Epithelial cell of proximal tubule (primary cell): ENCODE measurements at places on chromosomes 5 and 9.
A peak's percentile ranks its signal among the peaks of the same experiment; 100 is the strongest.

- no peak for DNase-seq
Observed at GRCh38 chr5:61162832-61163567, 732 bp upstream of the SMIM15 start.

DNA sequence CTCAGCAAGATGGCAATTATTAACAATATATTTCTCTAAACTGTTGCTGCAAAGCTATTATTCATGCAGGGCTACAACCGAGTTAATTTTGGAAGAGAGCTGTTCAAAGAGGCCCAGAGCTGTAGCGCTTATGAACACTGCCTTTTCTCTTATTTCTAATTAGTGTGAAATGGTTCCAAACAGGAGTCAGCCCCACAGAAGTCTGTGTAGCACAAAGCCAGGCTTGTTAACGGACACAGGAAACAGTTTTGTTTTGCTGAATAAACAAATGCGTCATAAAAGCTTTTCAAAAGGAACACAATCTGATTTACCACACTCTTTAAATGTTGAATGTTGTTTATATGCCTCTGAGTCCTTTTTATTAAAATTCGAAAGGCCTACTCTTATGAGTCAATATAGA, 396.5 kb downstream of the ANXA1 start:
- DNase-seq: no peak

GRCh38 chr5:135989686-135990085, 34.9 kb upstream of the LECT2 start:
- DNase-seq: no peak

DNA sequence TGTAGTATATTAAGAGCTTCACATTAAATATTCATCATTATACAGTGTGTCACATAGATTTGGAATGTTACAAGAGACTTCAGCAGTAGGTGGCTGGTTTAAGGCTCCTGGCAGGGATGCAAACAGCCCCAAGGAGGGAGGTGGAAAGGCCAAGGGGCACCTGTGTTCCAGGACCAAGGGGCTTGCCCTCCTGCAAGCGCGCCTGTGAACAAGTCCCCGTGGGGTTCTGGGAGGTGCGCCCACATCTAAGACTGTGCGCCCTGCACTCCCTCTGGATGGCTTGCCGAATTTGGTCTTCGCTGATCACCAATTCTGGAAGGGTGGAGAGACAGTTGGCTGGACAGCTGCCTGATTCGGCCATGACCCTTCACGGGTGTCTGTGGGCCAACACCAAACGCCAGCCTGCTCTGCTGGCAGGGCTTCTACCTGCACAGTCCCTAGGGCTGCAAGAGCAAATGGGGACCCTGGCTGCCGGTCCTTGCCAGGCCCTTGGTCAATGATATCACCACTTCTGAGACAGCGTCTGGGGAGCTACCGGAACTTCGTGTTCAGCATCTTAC, 12.1 kb upstream of the SLC25A51 start:
- DNase-seq: no peak

GRCh38 chr5:55618318-55618717, 83.6 kb upstream of the PLPP1 start:
- DNase-seq: no peak

DNA sequence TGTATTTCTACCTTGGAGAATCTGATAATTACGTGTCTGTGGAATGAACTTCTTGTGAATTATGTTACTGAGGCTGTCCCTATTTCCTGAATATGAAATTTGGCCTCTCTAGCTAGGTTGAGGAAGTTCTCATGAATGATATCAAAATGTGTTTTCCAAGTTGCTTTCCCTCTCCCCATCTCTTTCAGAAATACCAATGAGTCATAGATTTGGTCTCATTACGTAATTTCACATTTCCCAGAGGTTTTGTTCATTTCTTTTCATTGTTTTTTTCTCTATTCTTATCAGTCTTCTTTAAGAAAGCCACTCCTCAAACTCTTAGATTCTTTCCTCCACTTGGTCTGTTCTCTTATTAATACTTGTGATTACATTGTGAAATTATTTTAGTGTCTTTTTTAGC, 923.8 kb upstream of the CDH9 start:
- DNase-seq: no peak

DNA sequence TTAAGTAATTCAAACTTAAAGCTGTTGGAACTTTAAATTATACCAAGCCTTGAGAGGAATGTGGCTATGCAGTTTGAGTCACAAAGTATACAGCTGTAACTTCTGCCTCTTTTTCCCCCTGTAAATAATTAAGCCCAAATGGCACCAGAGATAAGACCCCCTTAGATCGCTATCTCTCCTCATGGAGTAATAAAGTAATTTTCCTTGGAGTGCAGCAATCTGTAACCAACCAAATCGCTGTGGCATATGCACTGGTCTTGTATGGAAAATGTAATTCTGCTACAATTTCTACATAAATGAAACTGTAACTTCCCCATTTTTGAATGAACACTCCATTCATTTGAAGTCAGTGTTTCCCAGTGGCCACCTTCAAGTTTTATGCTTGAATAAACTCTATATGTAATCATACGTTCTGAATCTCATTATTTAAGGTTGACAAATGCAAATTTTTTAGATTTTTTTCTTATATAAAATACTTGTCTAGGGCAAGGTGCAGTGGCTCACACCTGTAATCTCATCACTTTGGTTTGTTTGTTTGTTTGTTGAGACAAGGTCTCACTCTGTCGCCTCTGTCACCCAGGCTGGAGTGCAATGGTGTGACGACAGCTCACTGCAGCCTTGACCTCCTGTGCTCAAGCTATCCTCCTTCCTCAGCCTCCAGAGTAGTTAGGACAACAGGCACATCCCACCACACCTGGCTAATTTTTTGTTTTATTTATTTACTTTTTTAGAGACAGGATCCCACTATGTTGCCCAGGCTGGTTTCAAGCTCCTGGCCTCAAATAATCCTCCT, 12.3 kb downstream of the SUSD1 start:
- no peak for DNase-seq

GRCh38 chr5:143146161-143146560, 257.3 kb downstream of the NR3C1 start:
- DNase-seq: no peak

DNA sequence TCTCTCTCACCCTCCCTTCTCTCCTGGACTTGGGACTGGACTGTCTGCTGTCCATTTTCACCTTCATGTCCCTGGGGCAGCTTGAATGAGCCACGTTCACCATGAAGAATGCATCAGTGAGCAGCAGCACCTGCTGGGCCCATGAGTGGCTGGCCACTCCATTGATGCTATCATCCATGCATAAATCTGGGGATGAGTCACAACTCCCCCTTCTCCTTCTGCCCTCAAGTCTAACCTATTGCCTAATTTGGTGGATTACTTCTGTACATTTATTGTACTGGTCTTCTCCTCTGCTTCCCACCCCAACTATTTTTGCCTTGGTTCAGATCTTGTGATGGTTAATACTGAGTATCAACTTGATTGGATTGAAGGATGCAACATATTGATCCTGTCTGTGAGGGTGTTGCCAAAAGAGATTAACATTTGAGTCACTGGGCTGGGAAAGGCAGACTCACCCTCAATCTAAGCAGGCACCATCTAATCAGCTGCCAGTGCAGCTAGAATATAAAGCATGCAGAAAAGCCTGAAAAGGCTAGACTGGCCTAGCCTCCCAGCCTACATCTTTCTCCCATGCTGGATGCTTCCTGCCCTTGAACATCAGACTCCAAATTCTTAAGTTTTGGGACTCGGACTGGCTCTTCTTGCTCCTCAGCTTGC, 46.7 kb downstream of the GDNF start:
- DNase-seq: peak; percentile 86

- DNase-seq: no peak
Observed at GRCh38 chr5:112742424-112742823, 4.7 kb downstream of the APC start.

DNA sequence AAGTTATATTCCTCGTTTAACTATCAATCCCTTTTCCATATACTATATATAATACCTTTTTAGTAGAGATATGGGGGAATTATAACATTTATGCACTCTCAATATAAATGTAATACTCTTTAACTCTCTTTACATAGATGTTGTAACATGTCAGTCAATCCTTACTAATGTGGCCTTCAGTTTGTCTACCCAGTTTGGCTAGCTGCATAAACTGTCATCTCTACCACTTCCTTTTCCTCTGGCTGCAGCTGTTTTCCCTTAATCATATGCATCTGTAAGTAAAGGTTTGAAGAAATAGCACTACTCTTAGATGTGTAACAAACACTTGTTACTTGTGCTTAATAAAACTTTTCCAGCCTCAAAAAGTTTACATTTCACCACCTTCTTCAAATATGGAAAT, 13.4 kb downstream of the ABHD17B start:
- no peak for DNase-seq

DNA sequence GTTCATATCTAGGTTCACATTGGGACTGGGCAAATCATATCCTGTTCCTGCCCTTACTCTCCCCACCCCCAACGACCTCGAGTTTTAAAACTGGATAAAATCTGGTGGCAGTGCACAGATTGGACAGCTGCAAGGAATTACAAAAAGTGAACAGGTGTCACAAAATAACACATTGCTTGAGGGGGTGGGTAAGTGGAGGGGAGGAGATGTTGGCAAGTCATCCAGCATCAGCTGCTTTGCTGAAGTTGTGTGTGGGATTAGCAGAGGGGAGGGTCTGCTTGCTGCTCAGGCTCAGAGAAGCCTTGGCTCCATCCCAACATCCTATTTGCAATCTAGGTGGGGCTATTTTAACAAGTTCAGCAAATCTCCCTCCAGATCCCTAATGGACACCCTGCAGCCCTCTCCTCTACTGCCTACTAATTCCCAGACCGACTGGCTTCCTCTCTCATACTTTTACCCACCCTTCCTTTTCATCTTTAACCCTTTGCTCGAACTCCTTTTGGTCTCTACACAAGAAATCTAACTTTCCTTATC, 39.8 kb upstream of the SLC24A2 start:
- no peak for DNase-seq

- DNase-seq: no peak
Observed at GRCh38 chr5:151240924-151241635, 11.9 kb upstream of the GM2A start.

GRCh38 chr9:83471241-83471640, 67.0 kb downstream of the FRMD3 start:
- no peak for DNase-seq

DNA sequence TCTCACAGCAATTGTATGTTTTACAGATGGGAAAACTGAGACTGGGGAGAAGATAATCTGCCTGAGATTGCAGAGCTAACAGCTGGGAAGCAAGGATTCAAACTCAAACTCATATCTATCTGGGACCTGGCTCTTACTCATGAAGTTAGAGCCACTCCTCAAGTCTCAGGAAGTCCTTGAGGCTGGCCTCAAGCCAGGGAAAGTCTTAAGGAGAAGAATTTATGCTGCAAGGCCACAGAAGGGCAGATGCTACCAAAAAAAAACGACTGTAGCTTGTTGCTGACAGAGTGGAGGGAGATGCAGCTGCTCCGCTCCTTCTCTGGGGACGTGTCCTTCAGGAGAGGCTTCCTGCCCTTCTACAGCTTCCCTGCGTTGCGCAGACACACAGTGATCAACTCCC, 39.8 kb downstream of the BARHL1 start:
- no peak for DNase-seq

DNA sequence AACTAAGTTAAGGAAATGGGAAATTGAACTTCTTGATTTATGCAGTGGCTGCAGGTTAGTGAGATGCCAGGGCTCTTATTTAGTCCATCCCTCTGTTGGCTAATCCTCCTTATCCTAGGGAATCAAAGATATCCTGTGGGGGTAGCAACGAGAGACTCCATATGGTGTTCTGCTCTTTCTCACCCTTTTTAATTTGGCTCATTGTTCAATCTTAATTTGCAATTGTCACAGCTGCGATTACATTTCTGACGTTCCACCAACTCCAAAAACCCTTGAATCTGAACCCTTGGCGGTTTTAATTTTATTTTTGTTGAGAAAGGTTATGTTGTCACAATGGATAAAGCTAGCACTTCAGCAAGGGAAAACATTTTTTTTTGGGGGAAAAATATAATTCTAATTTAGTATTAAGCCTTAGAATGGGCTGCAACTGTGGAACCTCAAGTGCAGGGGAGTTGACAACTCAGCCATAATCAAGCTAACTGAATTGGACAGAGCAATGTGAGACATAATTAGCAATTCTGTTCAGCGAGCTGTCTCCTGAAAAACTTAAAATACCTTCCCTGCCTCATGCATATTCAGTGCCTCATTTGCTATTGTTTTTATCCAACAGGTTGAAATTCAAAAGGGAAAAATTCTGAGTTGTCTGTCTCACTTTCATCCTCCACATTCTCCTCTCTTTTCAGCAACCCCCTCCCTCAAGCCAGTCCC, 91.3 kb downstream of the MAT2B start:
- DNase-seq: no peak

DNA sequence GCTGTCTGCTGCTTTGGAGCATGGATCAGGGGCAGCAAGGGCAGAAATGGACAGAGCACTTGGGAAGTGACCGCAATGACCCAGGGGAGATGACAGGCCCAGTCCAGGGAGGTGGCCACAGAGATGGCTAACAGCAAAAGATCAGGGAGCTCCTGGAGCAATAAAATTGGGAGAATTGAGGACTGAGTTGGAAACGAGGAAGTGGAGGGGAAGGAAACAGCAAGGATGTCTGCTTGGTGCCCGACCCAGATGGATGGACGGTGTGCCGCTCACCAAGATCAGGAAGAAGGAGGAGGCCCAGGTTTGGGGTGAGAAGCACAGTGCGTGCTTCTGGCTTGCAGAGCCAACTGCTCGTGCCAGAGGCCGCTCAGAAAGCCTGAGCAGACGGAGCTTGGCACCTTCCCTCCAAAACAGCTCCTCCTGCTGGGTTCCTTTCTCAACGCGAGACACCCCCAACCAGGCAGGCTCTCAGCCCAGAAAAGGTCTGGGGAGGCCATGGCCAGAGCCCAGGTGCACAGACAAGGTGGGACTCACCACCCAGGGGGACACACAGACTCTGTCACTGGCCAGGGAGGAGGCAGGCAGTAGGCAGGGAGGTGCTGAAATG, 1.7 kb upstream of the SLC34A1 start:
- no peak for DNase-seq

DNA sequence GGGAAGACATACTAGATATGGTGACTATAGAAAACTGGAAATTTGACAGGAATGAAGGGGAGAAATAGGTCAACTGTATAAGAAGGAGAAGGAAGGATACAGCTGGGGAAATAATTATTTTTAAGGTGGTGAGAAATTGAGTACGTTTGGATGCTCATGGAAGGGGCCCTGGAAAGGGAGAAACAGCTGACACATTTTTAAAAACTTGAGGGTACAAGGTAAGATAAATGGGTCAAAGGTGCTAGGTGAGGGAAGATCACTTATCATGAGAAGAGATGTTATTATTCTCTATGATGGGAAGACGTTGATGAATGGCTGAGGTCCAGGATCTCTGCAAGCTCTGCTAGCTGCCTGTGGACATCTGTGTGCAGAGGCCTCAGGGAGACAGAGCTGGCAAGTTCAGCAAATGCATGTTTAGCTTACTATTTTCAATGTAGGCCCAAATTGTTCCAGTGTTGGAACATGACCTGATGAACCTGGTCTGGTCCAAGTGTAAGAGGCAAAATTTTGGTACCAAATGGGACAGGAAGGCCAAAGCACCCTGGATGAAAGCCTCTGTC, 181.7 kb downstream of the MTRR start:
- no peak for DNase-seq

GRCh38 chr9:130854092-130854491, 19.0 kb downstream of the ABL1 start:
- DNase-seq: no peak

- no peak for DNase-seq
Observed at GRCh38 chr5:71769287-71769686, 50.2 kb downstream of the CARTPT start.
